AG04450 (cell line): ENCODE measurements at places on chromosomes 4 and X.

DNA sequence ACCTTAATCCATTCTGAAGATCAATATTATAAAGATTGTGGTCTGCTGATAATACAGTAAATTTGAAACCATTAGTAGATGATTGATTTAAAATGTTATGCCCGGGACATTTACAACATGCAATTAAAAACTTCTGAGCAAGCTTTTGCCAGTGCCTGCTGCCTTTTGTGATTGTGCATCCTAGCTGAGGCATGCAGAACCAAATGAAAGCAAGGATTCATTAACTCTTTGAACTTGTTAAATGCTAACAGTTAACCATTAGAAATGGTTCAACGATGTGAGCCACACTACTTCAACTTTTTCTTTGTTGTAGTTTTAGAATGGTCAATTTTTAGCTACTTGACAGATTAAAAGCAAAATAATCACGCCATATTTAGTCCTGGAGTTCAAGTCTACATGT is 51.1 kb downstream of the ZFP42 start:
- DNase-seq: no peak

- DNase-seq: no peak
These were observed 24.7 kb upstream of the CENPVL3 start for GRCh38 chrX:51643377-51643776.

DNA sequence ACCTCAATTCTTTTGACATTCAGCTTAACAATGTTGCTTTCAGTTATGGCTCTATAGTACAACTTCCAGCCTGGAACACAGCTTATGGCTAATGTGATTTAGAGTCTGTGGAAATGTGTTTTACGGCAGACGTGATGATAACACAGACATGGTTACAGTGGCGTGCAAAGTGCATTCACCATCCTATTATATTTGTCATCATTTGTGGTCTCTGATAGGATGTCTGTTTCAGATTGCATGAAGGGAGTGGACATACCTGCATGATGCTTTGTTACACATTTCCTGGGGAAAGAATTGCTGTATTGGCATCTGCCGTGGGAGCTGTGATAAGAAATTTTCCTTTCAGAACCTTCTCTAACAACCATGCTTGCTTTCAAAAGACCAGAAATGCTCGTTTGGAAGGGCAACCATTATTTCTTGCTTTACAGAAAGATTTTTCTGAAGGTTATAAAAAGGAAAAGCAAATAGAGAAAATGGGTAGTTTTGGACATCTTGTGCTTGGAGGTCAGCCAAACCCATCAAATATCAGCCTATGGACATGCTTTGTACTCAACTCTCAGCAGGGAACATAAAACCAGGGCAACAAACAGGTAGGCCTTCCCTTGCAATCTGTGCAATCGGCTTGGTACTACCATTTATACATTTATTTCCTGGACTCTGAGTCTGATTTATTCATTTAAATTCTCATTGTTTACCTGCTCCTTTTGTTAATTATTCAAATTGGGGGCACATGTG is 273.9 kb downstream of the TLL1 start:
- DNase-seq: no peak

GRCh38 chr4:70841951-70842350 is 2.3 kb upstream of the GRSF1 start:
- no peak for DNase-seq

- DNase-seq: no peak
These were observed 1.7 kb upstream of the USP53 start for GRCh38 chr4:119210775-119211174.

- DNase-seq: no peak
These were observed 107.8 kb downstream of the CCSER1 start for GRCh38 chr4:90234916-90235547.

DNA sequence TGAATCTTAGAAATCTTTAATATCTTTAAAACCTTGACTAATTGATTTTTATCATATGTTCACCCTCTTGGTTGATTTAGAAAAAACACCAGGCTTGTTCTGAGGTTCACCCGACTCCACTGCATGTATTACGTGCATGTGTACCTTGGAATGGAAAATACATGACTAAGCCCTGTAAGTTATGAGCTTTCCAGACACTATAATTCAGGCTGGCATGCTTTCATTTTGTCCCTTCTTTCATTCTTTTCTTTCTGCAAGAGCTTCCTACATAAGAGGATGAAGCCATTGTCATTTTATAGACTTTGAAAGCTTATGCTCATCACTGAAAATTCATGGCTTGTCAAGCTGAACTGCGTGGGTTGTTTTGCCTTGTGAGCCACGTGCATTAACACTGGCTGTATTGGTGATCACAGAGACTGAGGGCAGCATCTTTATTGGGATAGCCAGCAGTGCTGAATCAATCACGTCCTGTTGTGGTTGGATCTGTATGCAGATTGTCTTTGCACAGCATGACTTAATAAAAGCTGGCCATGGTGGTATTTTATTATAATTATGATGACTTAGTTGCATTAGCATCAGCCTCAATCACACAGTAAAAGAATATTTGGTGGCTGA is 141.9 kb downstream of the SLIT2 start:
- DNase-seq: no peak

GRCh38 chr4:146490106-146490505 is 31.6 kb downstream of the SLC10A7 start:
- DNase-seq: no peak

DNA sequence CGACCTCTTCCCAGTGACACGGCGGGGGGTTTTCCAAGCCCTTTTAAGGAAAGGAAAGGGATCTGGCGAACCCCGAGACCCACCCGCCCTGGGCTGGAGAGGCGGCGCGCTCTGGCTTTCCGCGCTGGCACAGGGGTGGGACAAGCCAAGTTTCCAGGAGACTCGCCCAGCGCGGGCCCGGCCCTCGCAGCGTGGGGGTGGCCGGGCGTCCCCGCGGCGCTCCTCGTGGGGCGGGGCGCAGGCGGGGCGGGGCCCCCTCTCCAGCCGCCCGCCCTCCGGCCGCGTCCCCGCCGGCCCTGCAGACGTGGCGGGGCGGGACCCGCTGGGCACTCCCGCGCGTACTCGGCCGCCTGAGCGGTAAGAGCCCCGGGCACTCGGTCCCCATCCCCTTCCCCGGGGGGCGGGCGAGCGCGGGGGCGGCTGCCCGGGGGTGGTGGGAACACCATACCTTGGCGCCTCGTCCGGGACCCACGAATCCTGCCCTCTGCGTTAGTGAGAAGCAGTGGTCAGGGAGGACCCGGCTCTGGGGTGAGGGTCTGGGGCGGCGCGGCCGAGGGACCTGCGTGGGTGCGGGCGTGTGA is at the start of gene FAM114A1:
FAM114A1 (plus strand) TSS at position 329 of the 581 bp plus-strand sequence. CDS start 10,273 bp downstream, outside the sequence.
- no peak for DNase-seq

- DNase-seq: no peak
These were observed 307.9 kb downstream of the PDGFC start for GRCh38 chr4:156663663-156664062.

- DNase-seq: no peak
These were observed 7.2 kb downstream of the POU4F2 start for GRCh38 chr4:146645921-146646320.

GRCh38 chr4:174332741-174333493 is 49.2 kb downstream of the CEP44 start:
- DNase-seq: no peak

GRCh38 chr4:164904336-164904735 is 27.4 kb downstream of the APELA start:
- no peak for DNase-seq

DNA sequence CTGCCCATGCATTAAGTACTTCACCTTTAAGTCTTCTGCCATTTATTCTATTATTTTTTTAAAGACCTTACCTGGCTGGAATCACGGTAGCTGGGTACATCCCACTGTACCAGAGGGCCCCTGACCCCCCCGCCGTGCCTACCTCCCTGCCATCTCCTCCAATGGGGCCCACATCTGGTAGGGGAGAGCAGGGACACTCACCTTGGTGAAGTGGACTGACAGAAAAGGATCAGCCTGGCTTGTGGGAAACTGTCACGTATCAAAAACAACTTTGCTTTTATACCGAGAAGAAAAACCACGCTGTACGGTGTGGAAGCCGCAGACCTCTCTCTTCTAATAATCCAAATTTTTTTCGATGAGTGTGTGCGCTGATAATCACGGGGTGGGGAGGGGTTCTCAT is at the start of gene FOXP3:
FOXP3 (minus strand) TSS at position 251 of the 400 bp plus-strand sequence. CDS start 6,205 bp downstream, outside the sequence.
- no peak for DNase-seq

DNA sequence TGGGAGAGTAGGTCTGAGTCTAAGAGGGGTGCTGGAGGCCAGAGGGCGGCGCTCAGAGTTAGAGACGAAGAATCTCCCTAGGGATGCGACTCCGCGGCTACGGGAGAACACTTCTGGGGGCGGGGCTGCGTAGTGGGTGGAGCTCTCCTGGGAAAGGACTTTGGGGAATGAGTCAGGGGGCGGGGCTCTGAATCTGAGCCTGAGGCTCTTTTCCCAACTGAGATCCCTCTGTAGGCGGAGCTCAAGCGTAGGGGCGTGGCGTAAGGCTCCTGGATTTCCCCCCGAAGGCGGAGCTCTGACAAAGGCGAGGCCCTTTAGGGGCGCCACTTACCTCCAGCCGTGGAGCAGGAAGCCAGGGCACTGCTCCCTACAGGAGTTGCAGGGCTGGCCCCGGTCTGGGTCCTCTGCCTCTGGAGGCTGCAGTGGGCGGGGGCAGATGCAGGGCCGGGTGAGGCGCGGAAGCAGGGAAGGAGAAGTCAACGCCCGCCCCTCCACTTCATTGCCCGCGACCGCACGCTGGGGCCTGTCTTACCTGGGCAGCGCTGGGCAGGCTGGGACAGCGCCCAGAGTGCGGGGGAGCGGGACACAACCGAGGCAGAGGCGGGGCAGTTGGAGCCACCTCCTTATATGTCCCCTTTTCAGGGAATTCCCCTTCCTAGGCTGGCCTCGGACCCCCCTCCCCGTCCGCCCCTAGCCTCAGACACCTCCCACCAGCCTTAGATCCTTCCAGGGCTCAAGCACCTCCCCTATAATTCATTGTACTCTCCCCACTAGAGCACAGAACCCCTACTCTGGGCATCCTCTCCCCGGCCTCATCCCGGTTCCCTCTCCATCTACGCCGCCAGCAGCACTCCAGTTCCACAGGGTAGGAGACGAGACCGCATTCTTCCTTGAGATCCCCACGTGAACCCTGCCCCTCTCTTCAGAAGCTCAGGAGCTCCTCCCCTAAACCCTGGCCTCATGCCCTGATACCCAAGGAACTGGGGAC is 1.6 kb downstream of the PRICKLE3 start:
- no peak for DNase-seq

GRCh38 chr4:52560844-52561280 is 98.2 kb downstream of the USP46 start:
- peak; percentile 46 for DNase-seq

- DNase-seq: no peak
These were observed 31.1 kb downstream of the GRID2 start for GRCh38 chr4:92334716-92335350.

DNA sequence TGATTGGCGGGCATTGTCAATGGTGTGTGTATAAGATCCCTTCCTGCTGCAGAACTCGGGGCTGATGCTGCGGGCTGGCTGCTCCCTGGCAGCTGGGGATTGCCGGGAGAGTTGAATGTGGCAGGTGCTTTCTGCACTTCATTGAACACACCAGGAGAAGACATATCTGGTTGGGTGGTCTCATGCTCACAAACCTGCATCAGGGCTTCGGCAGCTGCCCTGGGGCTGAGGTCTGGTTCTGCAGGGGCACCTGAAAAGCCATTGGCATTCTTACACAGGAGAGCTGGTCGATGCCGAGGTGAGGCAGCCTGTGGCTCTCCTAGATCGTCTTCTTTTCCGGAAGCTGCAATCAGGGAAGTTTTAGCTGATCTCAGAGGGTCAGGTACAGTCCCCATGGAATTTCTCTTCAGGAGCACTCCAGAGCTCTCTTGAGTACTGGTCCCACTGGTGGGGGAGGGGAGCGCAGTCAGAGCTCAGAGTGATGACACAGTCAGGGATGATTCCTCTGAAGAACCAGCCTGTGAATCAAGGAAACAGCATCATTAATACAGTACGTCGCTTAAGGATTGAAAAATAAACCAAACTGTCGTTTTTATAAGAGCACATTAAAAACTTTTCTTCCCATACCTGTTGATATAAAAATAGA is 57.8 kb downstream of the GPRIN3 start:
- DNase-seq: no peak

GRCh38 chr4:26083987-26084386 is 170.0 kb downstream of the SMIM20 start:
- DNase-seq: peak; percentile 87

DNA sequence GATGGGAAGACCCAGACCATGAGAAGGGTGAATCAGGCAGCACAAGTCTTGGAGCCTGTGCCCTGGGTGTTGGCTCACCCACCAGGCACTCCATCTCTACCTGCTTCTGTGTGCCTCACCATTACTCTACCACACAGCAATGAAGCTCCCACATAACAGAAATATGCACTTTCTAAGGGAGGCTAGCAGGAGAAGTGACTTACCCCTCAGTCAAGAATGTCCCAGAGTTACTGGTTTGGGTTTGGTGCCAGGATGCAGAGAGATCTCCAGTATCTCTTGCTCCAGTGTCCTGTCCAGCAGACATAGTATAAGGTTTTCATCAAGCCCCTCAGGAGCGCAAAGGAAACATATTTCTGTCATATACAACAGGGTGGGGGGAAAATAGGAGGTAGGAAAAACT is 11.3 kb upstream of the RAB40A start:
- DNase-seq: no peak

DNA sequence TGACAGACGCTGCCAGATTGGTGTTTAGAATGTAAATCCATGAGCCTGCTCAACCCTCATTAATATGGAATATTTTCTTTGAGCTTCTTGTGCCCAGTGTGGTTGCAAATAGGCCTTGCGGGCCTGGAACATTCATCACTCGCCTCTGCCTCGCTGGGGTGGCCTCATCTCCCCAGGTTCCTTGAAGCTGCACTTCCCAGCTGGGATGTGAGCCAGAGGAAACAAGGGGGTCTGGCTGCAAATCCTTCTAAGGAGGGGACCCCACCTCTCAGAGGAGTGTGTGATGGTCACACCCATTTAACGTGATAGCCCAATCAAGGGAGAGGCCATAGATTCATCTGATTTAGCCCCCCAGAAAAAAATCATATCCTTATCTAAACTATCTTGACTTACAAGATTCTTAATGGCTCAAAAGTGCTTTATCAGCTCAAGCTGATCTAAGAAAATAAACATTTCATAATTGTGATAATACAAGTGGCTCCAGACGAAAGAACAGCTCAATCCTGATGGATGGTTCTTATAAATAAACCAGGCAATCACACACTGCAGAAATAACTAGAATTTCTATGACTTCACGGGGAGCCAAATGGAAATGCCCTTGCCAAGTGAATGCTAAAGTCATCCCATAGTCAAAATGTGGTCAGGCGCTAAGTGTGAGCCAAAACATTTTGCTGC is 189.9 kb downstream of the PTTG2 start:
- DNase-seq: no peak

DNA sequence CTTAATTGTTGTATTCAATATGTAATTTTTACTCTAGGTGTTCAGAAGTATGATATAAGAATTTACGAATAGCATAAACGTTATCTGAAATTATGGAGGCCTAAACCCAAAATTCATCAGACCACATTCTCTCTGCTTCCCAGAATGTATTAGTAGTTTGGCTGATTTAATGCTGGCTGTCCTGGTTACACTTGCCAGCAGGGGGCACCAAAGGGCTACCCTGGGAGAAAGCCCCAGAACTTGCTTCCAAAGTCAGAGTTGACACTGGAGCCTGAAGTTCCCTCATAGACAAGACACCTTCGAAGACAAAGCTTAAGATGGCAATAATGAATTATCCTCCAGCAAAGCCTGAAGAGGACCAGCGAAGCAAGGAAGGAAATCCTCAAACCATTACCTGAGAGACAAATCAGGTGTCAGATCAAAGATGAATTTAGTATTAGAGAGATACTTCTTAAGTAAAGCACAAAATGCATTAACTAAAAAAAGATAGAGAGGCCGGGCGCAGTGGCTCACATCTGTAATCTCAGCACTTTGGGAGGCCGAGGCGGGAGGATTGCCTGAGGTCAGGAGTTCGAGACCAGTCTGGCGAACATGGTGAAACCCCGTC is 11.3 kb upstream of the ANOS1 start:
- DNase-seq: no peak
